ENCODE measurements at places on chromosomes 4 and X.

- no peak for DNase-seq
Observed at GRCh38 chrX:72382202-72382595, 76.5 kb upstream of the CITED1 start.

DNA sequence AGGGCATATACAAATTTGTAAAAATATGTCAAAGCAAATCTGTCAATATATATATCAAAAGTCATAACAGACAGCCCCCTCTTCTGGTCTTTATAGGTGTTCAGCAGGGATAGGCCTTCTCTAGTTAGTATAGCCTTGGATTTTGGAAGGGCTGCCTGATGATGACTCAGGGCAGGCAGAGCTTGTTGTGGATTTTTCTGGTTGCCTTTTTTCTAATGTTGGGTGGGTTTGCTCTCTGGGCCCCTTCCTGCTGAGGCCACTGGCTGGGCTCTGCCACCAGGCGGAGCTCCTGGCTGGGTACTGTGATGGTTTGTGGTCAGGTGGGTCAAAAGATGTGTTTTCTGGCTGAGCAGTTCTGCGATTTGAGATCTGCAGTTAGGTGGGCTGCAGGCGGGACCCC, 294.2 kb downstream of the GRIA2 start:
- DNase-seq: no peak

DNA sequence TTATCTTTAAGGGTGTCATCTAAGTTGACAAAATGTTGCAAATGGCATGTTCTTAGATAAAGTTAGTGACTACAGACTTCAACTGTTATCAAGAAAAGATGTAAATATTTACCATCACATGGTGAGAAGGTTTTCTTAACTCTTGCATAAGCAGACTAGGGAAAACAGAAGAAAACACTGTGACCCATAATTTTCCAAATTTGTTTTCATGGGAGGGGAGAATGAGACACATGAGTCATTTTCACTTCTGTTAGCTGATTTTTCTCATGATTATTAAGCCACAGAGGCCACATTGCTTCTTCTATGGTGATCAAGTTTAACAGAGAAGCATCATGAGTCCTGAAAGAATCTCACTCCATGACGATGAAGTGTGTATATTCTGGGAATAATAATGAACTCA, 30.2 kb upstream of the SYTL5 start:
- DNase-seq: no peak

DNA sequence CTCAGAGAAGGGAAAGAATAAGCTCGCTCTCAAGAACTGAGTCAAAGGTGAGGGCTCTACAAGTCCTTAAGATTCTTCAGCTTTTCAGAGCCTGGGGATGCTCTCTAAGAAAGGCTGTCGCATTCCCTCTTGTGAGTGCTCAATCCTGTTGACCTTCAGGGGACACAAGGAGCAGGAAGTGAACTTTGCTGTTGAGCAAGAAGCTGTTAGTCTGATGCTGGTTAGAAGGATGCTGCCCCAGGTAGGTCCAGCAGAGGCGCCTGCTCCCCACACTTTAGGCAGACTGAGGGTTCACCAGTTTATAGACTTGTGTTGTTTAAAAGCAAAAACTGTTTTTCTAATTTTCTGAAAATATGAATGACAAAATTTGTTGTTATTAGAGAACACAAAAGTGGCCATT, 125.4 kb upstream of the SPOCK3 start:
- DNase-seq: no peak

GRCh38 chr4:23811161-23811560, 78.7 kb downstream of the PPARGC1A start:
- no peak for DNase-seq

Data from stimulated activated CD8-positive, alpha-beta memory T cell treated with anti-CD3 and anti-CD28 coated beads, Interleukin-4, amount 100 ng/mL, for 48 hours (primary cell).